ENCODE measurements at places on chromosomes 3 and 15.

DNA sequence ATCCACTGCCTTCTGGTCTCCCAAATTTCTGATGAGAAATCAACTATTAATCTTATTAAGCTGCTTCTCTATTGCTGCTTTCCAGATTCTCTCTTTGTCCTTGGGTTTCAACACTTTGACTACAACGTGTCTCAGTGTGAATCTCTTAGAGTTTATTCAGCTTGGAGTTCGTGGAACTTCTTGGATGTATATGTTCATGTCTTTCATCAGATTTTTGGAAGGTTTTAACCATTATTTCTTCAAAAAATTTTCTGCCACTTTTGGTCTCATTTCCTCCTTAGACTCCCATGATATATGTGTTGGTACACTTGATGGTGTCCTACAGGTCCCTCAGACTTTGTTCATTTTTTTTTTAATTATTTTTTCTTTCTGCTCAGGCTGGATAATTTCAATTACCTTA is 36.0 kb downstream of the TICRR start:
- no peak for DNase-seq

GRCh38 chr3:31002730-31003129 is 108.3 kb upstream of the GADL1 start:
- no peak for DNase-seq

DNA sequence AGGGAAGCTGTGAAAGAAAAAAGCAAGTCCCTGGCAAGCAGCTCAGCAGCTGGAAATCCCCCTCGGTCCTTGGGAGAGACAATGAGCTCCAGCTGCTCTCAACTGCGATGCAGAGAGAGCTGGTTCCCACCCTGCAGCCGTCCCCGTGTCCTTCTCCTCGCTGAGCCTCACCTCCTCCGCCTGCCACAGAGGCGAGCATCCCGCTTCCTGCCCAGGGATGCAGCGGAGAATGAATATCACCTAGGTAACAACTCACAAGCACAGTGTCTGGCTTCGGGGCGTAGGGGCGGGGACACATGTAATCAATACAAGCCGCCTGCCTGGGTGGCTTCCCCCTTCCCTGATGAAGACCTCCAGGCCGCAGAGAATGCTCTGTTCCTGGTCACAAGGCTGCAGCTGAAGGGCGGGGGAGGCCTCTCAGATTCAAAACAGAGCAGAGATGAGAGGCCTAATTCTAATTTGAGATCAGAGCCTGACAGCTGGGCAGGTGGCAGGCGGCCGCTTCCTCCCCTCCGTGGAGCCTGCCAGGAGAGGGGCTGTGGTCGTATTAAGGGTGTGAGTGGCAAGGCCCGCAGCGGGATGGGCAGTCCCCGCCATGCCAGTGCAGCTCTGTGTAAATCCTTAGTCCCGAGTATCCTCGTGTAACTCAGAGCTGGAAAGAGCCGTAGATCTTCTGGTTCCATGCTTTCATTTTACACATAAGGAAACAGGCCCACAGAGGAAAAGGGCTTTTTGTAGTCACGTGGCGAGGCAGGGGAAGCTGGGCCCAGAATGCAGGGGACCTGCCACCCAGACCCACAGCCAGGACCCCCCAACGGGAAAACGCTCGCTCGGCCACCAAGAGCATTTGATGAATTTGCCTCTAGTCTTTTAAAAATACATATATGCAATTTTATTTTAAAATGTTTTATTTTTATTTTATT is 24.3 kb downstream of the ZDHHC19 start:
- no peak for DNase-seq

GRCh38 chr3:36496684-36497633 is 116.7 kb downstream of the STAC start:
- peak; percentile 21 for DNase-seq

GRCh38 chr3:48135552-48136495 is 52.4 kb downstream of the CDC25A start:
- DNase-seq: no peak

DNA sequence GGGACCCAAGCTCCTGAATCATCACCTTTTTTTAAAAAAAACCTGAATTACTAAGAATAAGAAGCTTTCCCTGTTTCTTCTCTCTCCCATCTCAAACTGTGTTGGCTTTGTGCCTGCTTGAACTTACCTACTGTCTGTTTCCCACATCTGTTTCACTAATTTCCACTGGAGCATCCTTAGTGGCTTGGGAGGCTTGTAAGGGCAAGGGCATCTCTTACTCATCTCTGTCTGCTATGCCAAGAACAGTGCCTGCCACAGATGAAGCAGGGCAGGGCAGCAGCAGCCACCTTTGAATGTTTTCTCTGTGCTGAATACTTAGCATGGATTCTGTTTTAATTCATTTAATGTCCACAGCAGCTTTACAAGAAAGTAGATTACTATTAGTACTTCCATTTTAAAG is 42.3 kb downstream of the SNRK start:
- DNase-seq: peak; percentile 42
